Cerebellar cortex (tissue), 1 donor: ENCODE measurements at places on chromosomes 7 and 10.

GRCh38 chr10:71228875-71229675 is 16.7 kb downstream of the UNC5B start:
- DNase-seq: no peak

GRCh38 chr10:31157123-31158010 is 125.7 kb upstream of the ZNF438 start:
- peak; percentile 81 for DNase-seq

GRCh38 chr7:80412842-80413241 is 99.0 kb downstream of the GNAT3 start:
- DNase-seq: no peak

DNA sequence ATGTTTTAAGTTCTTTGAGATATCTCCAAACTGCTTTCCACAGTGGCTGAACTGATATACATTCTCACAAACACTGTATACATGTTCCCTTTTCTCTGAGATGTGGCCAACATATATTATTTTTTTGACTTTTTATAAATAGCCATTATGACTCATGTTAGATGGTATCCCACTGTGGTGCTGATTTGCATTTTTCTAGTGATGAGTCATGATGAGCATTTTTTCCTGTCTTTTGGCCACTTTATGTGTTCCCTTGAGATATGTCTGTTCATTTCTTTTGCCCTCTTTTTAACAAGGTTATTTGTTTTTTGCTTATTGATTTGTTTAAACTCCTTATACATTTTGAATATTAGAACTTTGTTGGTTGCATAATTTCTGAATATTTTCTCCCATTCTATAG is 1055.1 kb downstream of the NXPH1 start:
- DNase-seq: no peak

- no peak for DNase-seq
These were observed 33.3 kb upstream of the ORC5 start for GRCh38 chr7:104241135-104241534.

DNA sequence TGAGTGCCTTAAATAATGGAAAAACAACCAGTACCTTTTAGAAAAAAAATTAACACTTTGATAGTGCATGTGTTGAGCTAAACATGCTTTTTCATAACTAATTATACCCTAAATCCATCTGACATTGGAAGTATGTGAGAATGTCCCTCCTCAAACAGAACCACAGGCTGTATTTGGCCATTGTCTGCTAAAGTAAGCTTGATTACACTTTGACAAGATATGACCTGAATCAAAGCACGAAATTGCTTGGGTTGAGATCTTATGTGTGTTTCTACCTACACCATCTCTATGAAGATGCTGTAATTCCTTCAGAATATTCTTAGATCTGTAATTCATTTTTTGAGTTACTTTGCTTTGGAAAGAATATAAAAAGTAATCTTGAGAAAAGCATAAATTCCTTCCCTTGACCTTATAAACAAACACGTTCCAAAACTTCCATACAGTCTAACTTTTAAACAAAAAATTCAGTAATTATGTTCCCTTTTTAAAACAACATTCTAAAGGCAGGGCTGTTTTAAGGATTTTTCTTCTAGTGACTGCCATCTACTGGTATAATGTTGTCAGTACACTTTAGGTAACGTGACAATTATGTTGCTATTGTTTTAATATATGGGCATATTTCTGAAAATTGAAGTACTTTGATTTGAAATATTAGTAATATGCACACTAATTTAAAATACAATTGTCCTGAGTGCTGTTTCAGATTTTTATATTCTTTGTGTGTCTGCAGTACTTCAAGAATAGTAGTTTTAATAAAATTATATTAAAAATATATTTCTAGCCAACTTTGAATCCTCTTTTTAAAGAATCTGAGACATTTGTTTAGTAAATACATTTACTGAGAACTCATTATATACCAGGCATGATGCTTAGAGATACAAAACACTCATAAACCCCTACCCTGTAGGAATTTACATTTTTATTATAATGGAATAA is 20.9 kb downstream of the CD36 start:
- DNase-seq: peak; percentile 32

GRCh38 chr7:121157341-121157751 is 168.8 kb downstream of the CPED1 start:
- DNase-seq: no peak

- no peak for DNase-seq
These were observed 16.3 kb upstream of the CYREN start for GRCh38 chr7:135186841-135187253.

- DNase-seq: no peak
These were observed 18.7 kb downstream of the MIOS start for GRCh38 chr7:7585241-7585928.

DNA sequence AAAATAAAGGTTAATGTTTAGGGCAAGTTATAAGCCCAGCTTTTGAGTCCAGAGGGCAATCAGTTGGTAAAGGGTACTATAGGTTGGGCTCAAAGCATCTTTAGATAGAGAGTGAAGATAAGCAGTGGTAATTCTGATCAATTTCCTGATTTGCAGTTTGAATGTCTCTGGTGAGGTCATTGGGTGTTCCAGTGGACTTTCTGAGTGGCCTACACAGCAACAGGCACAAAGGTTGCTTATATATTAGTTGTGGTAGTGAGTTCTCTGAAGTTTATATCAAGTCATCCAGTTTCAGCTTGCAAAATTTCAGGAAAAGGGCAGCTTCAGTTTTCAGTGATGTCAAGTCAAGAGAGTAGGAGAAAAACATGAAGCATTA is 29.1 kb downstream of the GIMAP5 start:
- no peak for DNase-seq

GRCh38 chr10:129963641-129964501 is at the start of gene EBF3:
TSS of gene EBF3 (minus strand) at chr10:129964274. CDS start at chr10:129963768, 506 bp downstream.
- DNase-seq: peak; percentile 38

DNA sequence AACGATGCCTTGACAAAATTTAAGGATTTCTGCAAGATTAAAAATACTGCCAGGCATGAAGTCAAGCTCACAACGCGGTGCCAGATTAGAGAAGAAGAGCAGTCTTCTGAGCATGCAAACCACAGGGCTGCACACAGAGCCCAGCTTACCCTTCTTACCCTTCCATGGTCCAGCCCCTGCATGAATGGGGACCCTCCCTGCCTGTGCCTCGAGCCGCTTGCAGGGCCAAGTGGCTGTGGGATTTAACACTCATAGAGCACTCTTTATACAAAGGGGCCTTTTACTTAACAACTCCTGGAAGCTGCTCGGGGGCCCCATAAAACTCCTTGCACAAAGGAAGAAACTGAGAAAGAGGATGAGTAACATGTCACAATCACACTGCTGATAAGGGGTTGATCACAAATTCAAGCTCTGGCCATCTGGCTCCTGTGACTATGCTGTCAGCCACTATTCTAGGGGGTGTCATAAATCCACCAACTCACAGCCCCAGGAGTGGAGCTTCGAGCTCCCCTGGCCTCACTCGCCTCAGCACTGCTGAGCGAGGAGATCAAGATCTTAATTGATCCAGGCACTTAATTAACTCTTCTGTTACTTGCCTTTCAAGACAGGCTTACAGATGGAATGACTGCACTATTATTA is 514.8 kb downstream of the TNS3 start:
- DNase-seq: no peak

DNA sequence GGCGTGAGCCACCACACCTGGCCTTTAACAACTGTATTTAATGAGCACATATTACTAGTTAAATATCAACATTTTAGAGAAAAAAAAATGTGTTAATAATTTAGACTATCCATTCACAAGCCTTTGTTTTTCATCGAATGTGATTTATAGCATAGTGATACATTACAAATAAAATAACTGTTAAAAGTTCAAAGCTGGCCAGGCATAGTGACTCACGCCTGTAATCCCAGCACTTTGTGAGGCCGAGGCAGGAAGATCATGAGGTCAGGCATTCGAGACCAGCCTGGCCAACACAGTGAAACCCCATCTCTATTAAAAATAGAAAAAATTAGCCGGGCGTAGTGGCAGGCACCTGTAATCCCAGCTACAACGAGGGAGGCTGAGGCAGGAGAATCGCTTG is 72.7 kb downstream of the HACD1 start:
- no peak for DNase-seq

DNA sequence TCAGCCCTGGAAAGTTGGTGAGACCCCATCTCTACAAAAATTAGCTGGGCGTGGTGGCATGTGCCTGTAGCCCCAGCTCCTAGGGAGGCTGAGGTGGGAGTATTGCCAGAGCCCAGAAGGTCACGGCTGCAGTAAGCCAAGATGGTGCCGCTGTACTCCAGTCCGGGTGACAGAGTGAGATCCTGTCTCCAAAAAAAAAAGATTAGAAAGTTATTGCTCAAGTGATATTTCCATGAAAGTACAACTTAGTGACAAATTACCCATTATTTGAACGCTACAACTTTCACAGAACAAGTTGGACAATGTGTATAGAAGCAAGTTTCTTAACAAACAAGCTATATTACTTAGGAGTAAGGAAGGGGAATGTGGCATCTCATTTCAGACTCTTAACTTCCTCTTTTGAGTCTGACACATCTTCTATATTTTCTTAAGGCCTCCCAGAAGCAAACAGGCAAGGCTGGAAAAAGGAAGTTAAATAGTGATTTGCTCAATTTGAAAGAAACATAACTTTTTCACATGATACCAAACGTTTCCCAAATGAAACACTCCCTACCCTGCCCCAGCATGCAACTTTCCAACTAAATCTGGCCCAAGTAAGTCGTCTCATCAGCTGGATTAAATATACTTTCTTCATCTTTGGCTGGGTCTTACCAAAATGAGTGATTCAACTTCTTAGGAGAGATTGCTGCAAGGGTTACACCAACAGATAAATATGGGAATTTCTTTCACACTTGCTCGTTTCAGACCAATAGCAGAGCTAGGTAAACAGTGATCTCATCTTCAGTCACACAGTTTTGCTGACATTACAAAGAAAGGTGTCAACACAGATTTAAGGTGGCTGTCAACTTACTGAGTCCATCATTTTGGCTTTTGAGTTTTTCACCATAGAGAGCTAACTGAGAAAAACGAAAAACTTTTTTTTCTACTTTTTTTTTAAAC is 66.3 kb upstream of the KLF6 start:
- no peak for DNase-seq

- DNase-seq: no peak
These were observed 193.8 kb upstream of the SHH start for GRCh38 chr7:156006024-156006423.
